ENCODE measurements at places on chromosomes 5 and 9. TPM values are rescaled to one million over a fixed set of nuclear protein-coding genes. Genes with fewer than 3 reads are reported as not detected.

SPINK4 gene
- total RNA-seq = not detected

SPAAR gene
- total RNA-seq = 2.5 TPM

PRDM9 gene
- total RNA-seq = not detected

IFNK gene
- total RNA-seq = not detected

NDUFS4 gene
- 75.6 TPM for total RNA-seq

GGTA1 gene
- 1.1 TPM for total RNA-seq

HAVCR1 gene
- not detected for total RNA-seq

AIF1L gene
- 0.75 TPM for total RNA-seq

GFRA3 gene
- not detected for total RNA-seq

Data from cardiac ventricle fibroblast (primary cell).